NCI-H2107 (cell line): ENCODE measurements at places on chromosomes 5 and 9.

- DNase-seq, result no peak
Measured at GRCh38 chr9:70567511-70567910, 153.1 kb upstream of the KLF9 start.

- DNase-seq, result no peak
Measured at GRCh38 chr9:110874963-110875674, 163.2 kb downstream of the LPAR1 start.

DNA sequence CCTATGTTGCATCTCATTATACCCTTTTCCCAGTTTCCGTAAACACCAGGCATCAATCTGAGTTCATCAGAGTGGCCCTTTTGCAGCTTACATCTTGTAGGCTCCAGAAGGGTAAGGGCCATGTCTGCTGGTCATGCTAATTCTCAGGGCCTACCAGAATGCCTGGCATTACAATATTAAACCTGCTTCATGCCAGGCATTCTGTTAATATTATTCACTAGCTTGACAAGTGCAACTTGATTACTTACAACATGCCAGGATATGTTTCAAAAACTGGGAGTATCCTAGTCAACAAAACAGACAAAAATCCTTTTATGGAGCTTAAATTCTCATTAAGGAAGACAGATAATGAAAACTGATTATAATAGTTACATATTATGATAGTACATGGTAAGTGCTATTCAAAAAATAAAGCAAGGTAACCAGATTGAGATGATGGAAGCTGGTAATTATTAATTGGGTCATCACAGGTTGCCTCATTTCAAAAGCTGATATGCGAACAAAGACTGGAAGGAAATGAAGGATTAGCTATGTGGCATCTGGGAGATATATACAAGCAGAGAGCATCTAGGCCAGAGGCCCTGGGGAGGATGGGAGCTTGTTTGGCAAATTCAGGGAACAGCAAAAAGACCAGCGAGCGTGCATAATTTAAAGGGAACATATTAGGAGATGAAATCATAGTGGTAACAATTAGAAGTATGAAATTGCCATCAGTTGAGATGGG lies 406.3 kb downstream of the DMRT2 start:
- DNase-seq, result no peak

- DNase-seq, result no peak
Measured at GRCh38 chr9:103574056-103574455, 520.1 kb upstream of the SMC2 start.
